AML-193 (cell line): ENCODE measurements at places on chromosomes 2 and 18.

- no peak for DNase-seq
Measured at GRCh38 chr2:134244086-134244485, 9.8 kb upstream of the MGAT5 start.

DNA sequence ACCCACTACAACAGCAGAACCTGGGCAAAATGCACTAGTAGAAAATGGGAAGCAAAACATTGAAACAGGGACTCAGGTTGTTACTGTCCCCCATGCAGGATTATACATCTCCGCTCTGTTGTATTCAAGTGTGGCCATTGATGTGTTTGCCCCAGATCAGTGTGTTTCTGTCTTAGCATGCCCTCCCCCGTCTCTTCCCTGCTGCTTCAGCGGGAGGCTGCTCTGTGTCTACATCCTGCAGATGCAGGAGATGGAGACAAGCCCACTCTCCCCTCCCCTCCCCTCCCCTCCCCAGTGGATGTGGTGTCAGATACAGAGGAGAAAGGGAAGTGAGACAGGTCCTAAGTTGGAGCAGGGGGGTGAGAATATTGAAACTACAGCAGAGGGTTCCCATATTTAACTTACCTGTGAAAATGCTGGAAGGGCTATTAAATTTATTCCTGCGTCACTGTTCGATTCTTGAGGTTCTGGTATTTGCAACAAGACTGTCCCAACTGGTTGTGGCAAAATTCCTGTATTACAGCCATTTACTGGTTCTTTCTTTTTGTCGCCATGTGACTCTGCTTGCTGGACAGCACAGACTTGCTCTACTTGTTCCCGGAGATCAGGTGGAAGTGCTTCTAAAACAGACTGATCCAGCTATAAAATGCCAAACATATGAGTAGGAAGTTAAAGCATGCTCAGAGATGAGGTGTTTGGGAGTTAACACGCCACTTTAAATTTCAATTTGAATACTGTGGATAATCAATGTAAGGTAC is 67.0 kb downstream of the EIF5B start:
- no peak for DNase-seq

GRCh38 chr2:129699781-129700573 is 279.5 kb upstream of the RAB6C start:
- no peak for DNase-seq

- DNase-seq: no peak
Measured at GRCh38 chr2:178142274-178143065, 30.2 kb downstream of the RBM45 start.

GRCh38 chr2:38433607-38433975 is 56.5 kb upstream of the ATL2 start:
- no peak for DNase-seq

DNA sequence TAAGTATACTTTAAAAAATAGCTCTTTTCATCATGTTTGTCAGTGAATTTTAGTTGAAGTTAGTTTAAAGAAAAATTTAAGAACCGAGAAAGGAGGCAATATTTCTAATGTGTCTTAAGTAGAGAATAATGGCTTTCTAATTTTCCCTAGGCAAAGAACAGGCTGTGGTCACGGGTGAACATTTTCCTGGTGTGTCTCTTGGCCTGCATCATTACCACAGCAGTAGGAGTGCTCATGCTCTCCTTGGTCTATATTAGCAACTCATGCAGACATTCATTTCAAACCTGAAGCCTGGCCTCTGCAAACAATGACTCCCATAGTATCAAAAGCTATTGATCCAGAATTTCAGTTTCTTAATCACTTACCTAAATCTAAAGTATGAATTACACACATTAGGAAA is 57.4 kb downstream of the C18orf54 start:
- no peak for DNase-seq
